Activated CD4-positive, alpha-beta T cell treated with anti-CD3 and anti-CD28 coated beads, Interleukin-2, Interleukin-6, amounts not matched to agents 100 ng/mL and 50 ng/mL, durations not matched to agents 16 hours and 8 hours (primary cell): ENCODE measurements at places on chromosomes 5 and 9.

GRCh38 chr9:99285965-99286364, 63.9 kb downstream of the SEC61B start:
- DNase-seq, result no peak

GRCh38 chr9:93657331-93658111, 81.1 kb downstream of the PHF2 start:
- DNase-seq, result no peak

- no peak for DNase-seq
Measured at GRCh38 chr9:110755179-110755578, 86.6 kb downstream of the MUSK start.

DNA sequence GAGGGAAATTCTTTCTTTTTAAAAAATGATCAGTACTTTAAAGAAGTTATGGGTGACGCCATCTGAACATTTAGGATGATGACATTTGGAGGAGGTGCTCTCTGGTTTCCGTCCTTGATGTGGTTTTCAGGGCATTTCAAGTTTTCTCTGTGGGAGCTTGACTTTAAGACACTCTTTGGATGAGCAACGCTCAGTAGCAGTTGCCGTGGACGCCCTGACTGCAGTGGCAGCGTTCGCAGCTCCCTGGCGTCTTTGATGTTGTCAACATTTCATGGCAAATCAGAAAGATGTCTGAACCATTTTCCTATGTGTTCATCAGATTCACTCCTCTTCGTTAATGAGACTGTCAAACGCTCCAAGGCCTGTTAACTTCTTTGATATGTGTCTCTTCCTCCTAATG, 86.1 kb downstream of the ZNF354C start:
- peak; percentile 27 for DNase-seq

DNA sequence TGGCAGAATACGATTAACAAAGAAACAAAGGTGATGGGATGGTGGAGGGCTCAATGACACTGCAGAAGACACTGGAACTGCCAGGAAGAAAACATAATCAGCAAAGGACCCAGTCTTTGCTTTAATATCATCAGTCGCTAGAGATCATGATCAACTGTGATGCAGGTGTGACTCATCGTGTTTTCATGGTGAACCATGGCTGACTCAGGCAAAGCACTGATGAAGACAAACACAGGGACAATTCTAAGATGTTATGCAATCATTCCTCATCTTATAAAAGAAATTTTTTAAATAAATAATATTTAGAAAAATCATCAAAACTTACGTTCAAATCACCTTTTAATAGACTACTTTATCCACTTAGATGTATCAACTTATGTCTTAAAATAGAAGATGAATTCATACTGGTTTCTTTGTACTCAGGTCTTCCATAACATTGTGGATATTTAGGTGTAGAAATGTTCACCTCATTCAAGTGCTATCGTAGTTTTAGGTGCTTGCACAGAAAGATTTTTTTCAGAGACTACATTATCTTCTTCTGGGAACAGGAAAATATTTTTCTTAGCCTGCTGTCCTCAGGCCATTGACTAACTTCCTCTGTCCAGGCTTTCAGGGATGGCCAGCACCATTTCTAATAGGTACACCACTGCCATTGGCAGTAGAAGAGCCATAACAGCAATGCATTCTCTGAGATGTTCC, 673.4 kb upstream of the MEF2C start:
- no peak for DNase-seq

- no peak for DNase-seq
Measured at GRCh38 chr5:73826301-73827105, 200.5 kb downstream of the ARHGEF28 start.

- DNase-seq, result no peak
Measured at GRCh38 chr9:114621975-114622609, 11.0 kb downstream of the TMEM268 start.

DNA sequence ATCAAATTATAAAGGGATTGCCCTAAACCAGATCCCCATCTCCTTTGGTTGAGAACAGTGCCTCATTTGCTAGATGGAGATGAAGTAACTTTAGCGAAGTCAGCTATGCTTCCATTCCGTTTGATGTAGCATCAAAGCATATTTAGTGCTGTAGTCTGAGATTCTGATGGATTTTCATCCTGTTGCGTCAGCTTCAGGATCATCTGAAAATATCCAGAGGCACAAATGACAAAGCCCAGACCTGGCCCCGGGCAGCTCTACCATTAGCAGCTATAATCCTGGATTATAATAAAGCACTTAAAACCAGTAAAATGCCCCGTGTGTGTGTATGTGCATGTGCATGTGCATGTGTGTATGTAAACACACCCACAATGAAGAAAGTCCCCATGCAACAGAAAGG, 44.7 kb downstream of the ERAP1 start:
- no peak for DNase-seq

- DNase-seq, result no peak
Measured at GRCh38 chr5:67816456-67816855, 399.1 kb upstream of the PIK3R1 start.

DNA sequence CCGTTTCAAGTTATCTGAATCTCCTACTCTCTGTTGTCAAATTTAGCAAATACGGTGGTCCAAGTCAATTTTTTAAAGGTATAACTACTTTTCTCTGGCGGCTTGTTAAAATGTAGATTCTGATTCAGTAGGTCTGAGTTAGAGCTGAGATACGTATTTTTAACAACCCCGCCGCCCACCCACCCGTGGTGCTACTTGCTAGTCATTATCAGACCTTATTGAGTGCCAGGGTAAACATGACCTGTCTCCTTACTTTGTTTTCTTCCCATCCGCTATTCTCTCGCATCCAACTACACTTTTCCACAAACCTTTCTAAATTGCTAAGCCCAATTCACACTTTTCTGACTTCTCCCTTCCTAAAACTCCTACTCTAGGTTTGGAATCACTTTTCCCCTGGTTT, 694 bp upstream of the PLAA start:
- peak; percentile 27 for DNase-seq

- no peak for DNase-seq
Measured at GRCh38 chr5:104915226-104915625, 1352.6 kb upstream of the NUDT12 start.

GRCh38 chr5:171945066-171945465, 61.4 kb downstream of the FBXW11 start:
- DNase-seq, result no peak

DNA sequence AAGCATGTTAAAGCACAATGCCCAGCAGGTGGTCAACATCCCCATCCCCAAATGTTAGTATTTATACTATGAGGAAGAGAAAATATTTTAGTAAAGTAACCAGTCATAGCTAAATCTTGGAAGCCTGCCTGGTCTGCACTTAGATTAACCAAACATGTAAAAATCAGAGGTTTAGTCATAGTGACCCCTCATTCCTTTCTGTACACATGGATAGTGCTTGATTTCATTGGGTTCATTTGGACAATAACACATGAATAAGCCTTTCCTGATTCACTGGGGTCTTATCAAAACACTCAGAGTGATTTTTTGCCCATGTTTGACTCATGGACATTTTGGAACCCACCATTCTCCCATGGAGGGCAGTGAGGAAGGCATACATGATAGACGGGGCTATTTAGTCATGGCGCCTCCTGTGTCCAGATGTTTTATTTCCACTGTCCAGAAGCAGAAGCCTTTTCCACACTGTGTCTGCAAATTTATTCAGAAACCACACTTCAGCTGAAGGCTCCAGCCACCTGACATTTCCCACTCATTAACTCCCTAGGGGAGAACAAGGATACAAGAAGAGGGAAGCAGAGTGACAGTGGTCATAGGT, 32.5 kb downstream of the OR1J1 start:
- DNase-seq, result no peak
